Endothelial cell of coronary artery (primary cell): ENCODE measurements at places on chromosomes 6 and 20. TPM values are rescaled to one million over a fixed set of nuclear protein-coding genes. Genes with fewer than 3 reads are reported as not detected.

The ZNF343 gene
- total RNA-seq = 10.3 and 13.5 TPM in 2 replicates

The TSBP1 gene
- total RNA-seq = under 0.01 TPM in 1 of 2 replicates, not detected in the other

The GNAS-AS1 gene
- 0.27 and 0.85 TPM in 2 replicates for total RNA-seq

The LY6G6F gene
- total RNA-seq = not detected in 2 replicates

The FBXO9 gene
- total RNA-seq = 20.2 and 20.8 TPM in 2 replicates

The HLA-F gene
- 5.4 and 17.4 TPM in 2 replicates for total RNA-seq

The TBC1D32 gene
- 4.2 and 6.3 TPM in 2 replicates for total RNA-seq
